ENCODE measurements at places on chromosomes 6 and 20.

DNA sequence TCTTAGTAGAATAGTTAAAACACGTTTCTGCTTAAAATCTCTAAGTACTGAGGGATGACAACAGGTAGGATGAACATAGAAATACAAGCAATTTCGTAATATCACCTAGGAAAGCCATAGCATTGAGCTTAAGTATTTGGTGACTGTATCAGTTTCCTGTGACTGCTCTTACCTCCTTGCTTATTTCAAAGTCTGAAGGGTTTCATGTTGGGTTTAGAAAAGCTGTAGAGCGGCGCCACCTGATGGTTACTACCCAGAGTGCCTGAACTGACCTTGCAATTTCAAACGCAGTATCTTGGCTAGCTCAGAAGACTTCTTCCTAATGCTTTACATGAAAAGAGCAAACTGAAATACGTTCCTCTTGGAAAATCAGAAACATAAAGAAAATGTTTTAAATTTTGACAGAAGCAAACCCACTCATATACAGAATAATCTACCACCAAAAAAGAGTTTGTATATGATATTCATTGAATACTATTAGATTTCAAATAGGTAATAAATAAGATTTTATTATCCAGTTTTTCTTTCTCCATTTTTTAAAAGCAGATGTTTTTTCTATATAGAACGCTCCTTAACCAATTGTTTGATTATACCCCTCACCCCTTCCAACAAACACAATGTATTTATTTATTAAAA, 82.3 kb upstream of the RIPOR2 start:
- no peak for DNase-seq

DNA sequence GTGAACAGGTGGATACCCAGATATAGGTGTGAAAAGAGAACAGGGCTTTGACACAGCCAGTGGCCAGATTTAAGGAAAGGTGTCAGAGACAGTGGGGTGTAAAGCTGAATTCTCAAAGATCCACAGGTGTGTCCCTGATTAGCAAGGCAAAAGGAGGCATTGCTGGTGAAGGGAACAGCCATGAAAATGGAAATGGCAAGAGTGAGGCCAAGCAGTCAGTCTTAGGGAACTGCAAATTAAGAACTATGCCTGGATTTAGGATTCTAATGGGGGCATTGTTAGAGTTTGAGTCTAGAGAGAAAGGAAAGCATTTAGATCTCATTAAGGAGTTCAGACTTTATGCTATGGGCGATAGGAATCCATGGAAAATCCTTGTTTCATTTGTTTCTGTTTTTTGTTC, 789.2 kb downstream of the MAFB start:
- no peak for DNase-seq

DNA sequence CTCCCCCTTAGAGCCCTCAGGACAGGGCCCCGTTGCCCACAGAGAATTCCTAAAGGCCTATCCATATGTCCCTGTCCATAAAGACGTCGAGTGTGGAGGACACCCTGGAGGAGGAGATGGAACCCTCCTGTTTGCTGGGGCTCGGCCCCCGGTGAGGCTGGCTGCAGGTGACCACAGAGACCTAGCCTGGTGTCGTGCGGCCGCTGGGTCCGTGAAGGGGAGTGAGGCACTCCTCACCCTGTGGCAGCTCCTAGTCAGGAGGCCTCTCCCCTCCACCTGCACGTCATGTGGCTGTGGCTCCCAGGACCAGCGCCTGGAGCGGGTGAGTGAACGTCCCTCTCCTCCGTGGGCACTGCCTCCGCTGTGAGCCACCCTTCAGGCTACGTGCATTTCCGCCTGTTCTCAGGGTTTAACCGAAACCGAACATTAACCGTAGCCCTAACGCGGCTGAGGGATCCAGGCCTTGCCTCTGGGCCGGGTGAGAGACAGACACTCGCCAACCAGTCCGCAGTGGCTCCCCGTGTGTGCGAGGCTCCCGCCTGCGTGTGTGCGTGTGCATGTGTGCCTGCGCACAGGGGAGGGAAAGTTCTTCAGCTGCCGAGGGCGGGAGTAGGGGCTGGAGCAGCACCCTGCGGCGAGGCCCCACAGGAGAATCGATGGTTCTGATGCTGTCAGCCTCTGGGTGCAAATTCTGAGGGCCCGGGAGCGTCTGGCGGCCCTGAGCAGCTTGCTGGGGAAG, 5.9 kb upstream of the TCEA2 start:
- DNase-seq, result no peak

DNA sequence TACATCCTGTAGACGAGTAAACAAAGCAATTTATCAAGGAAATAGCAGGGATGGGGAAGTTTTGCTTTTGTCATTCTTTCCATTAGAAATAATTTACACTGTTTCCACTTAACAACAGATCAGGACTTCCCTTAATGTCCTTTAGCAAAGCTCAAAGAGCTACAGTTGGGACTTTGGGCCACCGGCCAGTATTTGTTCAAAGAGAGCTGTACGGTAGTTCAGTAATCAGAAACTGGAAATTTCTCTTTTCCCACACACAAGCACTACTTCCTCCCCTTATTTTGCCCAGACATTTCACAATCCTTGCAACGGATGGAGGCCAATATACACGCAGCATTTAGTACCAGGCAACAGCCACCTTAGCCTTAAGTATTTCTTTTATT, 12.1 kb upstream of the HINT3 start:
- DNase-seq, result peak; percentile 21

DNA sequence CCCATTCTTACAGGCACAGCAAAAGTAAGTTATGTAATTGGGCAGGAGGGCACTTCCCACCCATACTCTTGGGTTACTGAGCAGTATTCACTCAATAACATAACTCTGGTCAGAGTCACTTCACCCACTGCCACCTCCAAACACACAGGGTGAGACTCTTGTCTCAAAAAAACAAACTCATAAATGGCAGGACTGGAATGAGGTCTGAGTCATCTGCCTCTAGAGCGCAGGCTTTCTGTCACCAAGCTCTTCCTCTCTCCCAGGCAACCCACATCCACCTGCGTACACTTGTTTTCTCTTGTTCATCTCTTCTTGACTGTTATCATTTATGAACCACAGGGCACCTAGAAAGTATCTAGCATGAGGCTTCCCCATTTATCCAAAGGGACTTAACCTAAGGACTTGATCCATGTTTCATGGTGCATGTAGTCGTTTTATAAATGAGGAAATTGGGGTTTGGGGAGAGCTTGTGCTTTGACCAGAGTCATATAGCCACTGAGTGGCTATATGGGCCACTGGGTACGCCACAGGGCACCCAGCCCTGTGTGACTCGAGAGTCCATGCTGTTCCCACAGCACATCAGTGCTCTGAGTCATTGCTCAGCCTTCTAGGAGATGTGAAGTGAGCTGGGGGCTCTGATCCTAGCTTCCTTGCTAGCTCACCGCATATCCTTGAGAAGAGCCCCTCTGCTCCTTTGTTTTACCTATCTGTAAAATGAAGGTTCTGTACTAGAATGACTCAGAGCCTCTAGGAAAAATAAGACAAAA, 22.4 kb downstream of the C20orf173 start:
- DNase-seq, result no peak

GRCh38 chr6:37285861-37286311, 27.9 kb upstream of the TMEM217 start:
- DNase-seq, result no peak

DNA sequence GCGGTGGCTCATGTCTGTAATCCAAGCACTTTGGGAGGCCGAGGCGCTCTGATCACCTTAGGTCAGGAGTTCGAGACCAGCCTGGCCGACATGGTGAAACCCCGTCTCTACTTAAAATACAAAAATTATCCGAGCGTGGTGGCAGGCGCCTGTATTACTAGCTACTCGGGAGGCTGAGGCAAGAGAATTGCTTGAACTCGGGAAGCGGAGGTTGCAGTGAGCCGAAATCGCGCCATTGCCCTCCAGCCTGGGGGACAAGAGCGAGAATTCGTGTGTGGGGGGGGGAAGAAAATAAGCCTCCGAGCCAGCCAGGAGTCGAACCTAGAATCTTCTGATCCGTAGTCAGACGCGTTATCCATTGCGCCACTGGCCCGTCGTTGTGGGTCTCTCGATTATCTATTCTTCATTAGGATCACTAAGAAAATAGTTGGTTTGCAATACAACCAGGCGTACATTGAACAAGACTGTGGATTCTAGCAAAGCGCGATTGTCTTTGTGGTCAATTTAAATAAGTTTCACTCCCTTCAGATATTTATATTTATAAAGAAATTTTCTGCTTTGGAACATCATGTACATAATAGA, 33.9 kb upstream of the PRSS16 start:
- no peak for DNase-seq

DNA sequence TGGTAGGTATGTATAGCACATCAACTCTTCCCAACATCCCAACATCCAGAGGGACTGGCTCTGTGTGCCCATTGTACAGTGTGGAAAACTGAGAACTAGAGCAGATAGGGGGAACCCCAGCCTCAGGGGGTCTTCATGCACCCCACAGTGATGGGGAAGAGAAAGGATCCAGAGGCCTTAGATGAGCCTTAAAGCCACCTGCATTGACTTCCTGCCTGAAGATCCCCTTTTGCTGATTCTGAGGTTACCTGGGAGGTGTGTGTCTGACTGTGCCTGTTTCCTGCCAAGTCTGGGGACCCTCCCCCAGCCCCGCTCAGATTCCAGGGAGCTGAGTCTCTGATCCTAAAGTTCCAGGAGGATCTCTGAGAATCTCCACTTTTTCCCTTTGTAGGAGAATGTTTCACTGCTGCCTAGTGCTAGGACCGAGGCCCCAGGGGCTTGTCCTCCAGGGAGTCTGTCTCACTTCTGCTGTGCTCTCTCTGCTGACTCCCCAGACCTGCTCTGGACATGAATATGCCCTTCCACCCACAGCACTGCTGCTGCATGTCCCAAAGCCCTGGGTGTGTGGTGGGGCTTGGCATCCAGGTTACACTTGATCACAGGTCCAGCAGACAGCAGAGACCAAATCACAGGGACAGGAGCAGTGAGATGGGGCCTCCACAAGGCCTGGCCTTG, 12.8 kb upstream of the PGC start:
- DNase-seq, result no peak

- peak; percentile 47 for DNase-seq
Observed at GRCh38 chr6:36851149-36851614, 11.9 kb upstream of the CPNE5 start.

- peak; percentile 52 for DNase-seq
Observed at GRCh38 chr20:25859649-25860530, 163.2 kb upstream of the ZNF337 start.

- peak; percentile 17 for DNase-seq
Observed at GRCh38 chr6:148947621-148948444, 201.0 kb downstream of the UST start.

DNA sequence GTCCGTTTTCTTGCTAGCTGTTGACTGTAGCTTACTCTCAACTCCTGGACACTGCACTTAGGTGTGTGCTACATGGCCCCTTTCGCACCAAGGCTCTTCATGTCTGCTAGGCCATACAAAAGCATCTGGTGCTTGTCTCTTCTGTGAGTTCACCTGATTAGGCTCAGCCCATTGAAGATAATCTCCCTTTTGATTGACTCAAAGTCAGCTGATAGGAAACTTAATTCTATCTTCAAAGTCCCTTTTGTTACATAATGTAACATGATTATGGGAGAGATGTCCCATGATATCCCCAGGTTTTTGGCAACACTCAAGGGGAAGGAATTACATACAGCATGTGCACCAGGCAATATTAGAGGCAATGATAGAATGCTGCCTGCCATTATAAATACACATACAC, 263.0 kb upstream of the JAG1 start:
- DNase-seq, result no peak

DNA sequence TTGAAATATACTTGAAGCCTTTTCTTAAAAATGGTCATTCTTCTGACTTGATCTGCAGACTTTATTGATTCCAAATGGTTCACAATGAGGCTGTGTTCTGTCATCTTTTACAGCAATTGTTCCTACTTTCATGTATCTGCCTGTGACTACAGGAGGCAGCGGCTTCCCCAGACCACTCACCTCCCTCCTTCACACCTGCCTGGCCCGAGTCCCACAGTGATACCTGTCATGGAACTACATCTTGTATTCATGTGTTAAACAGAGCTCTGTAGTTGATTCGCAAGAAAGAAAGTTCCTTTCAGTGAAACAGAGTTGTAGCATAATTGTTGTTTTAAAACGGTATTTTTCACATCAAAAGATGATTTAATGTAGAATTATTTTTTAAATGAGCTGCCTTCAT, 673.5 kb upstream of the AGPAT4 start:
- DNase-seq, result no peak

GRCh38 chr6:156600678-156601077, 176.5 kb upstream of the ARID1B start:
- no peak for DNase-seq

DNA sequence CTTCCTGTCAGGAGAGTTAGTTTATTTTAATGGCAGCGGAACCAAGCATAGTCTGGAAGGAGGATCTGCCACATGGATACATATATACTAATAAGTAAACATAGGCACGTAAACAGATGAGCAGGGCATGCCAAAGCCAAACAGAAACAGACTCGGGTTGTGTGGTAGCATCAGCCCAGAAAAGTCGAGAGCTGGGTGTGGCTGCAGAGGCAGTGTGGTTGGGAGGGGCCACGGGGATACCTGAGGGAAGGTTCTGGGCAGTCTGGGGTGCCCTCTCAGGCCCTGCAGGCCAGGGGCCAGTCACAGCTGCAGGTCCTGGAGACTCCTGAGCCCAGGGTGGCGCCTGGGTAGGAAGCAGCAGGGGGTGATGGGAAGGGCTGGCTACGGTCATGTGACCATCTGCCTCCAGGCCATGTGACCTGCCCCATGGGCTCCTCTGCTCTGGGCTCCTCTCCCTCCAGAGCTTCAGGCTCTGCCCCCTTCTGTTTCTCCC, 42.8 kb upstream of the MRPS10 start:
- DNase-seq, result no peak

DNA sequence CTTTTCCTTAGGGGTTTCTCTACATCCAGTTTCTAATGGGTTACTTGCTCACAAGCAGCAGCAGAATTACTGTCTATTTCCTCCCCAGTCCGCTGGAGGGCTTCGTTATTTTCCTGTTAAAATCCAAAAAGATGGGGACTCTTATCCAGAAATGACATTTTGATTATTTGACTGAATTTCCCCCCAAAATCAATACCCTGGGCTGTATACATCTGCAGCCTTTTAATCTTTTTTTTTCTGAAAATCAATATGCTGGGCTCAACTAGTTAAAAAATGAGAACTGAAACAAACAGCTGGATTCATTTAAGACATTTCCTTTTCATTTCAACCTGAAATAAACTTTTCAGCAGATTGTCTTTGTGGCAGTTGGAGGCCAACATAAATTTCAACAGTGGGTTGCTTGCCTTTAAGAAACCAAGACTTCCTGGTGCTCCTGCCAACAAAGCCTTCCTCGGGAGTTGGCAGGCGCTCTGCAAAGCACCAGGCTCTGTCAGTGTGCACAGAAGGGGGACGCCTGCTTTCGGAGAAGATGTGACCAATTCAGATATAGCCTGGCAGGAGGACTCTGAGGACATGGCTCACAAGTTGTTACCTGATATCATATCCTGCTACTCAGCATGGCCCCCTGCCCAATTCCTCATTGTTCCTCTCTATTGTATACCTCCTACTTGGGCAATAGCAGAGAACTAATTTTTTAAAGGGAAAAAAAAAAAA, 204.7 kb upstream of the ARG1 start:
- peak; percentile 24 for DNase-seq

DNA sequence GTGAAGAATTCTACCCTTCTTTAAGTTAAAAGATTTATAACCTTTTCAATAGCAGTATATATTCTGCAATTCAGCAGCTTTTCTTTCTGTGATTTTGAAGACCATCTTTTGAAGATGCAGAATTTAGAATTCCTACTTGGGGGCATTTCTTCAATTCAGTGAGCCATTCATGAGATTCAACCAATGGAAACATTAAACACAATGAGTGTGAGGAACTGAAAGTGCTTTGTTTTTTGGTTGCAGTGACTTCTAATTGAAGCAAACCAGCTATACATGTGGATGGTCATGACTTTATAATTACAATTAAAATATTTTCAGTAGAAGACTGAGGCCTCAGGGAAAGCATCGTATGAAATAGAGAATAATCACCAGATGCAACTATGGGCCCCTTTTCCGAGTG, 108.3 kb downstream of the CARMIL1 start:
- DNase-seq, result no peak
